ENCODE measurements at places on chromosomes 2 and 18.

- no peak for DNase-seq
These were observed 256.4 kb downstream of the TFCP2L1 start for GRCh38 chr2:121028577-121028976.

DNA sequence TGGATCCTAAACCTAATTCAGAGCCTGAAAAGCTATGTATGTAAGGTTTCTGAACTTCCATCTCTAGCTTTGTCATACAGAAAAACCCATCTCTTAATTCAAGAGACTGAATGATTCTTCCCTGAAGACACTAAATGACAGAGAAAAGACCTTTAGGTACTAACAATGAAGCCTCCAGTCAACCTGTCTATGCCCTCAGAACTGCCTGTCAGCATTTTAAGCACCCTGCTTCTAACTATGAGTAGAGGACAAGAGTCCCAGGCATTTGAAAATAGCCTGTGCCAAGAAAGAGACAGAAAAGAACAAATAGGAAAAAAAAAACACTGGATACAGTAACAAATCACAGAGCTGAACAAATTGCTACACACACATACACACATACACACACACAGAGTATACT is 48.6 kb downstream of the AP1S3 start:
- DNase-seq, result no peak

GRCh38 chr2:175999283-175999819 is 2.7 kb downstream of the LNPK start:
- no peak for DNase-seq

DNA sequence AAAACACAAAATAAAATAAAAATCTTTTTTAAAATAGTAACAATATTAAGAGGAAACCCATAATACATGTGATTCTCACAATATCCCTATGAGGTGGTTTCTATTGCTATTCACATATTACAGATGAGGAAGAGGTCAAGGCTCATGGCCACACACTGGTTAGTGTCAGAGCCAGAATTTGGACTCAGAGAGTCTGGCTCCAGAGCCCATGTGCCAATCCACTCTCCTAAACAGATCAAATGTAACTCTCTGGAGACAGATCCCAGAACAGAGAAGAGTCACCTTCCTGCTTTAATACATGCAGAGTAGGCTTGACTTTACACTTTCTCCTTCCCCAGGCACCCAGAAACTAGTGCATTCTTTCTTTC is 10.1 kb upstream of the SLC11A1 start:
- DNase-seq, result no peak

DNA sequence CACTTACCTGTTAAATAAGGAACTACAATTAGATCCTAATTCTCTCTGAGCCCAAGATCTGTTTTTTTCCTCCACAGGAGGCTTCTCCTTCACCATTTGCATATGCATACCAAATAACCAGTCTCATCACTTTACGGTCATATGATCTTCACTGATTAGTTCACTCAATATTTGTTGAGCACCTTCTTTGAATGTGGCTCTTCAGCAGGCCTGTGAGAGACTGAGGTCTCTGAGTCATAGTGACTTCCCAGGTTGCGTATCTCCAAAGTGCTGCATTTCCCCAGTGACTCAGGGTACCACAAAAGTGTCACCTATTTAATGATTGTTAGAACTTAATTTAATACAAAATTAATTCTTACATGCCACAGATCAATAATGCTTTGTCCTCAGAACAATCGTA is 108.8 kb upstream of the TRIB2 start:
- DNase-seq, result peak; percentile 40

DNA sequence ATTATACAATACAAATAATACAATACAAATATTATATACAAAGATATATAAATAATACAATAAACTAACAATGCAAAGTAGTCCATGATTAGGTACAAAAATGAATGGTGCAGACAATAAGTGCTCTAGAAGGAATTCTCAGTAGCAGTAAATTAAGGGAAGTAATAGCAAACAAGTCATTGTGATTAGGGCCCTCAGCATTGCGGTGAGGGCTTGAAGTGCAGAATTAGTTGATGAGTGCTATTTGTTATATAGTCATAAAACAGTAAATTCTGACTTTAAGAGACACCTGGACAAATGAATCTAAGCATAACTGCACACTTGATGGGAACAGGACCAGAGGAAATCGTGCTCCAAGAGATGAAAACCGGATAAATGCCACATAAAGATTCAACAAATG is 74.9 kb downstream of the ANKRD44 start:
- DNase-seq, result no peak

- no peak for DNase-seq
These were observed 7.4 kb upstream of the VRK2 start for GRCh38 chr2:58039170-58039611.

- DNase-seq, result no peak
These were observed 41.2 kb upstream of the RAB27B start for GRCh38 chr18:54787121-54787520.

- no peak for DNase-seq
These were observed 29.4 kb downstream of the PLEKHM3 start for GRCh38 chr2:207995887-207996286.

DNA sequence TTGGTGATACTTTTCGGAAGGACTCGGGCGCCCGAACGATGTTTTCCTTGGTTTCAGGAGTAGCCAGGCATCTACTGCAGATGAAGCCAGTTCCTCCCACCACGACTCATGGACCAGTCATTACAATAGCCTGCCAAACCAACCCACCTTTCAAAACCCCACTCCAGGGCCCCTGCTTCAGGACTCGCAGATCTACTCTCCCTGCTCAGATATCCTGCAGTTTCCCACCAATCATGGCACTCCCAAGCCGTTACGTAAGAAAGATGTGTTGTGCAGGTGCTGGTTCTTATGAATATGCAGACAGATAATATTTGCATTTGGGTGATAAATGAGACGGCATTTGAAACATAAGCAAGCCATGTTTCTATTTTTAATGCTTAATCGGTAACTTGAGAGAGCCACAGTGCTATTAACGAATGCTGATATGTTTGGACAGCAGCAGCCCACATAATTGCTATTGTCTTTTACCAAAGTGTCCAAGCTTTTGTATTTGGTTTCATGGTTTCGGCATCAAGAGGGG is 3.5 kb upstream of the CYS1 start:
- no peak for DNase-seq

- no peak for DNase-seq
These were observed 3.8 kb downstream of the DLX2 start for GRCh38 chr2:172098650-172099471.

- DNase-seq, result no peak
These were observed 146.6 kb upstream of the DLX2 start for GRCh38 chr2:172249334-172249733.

DNA sequence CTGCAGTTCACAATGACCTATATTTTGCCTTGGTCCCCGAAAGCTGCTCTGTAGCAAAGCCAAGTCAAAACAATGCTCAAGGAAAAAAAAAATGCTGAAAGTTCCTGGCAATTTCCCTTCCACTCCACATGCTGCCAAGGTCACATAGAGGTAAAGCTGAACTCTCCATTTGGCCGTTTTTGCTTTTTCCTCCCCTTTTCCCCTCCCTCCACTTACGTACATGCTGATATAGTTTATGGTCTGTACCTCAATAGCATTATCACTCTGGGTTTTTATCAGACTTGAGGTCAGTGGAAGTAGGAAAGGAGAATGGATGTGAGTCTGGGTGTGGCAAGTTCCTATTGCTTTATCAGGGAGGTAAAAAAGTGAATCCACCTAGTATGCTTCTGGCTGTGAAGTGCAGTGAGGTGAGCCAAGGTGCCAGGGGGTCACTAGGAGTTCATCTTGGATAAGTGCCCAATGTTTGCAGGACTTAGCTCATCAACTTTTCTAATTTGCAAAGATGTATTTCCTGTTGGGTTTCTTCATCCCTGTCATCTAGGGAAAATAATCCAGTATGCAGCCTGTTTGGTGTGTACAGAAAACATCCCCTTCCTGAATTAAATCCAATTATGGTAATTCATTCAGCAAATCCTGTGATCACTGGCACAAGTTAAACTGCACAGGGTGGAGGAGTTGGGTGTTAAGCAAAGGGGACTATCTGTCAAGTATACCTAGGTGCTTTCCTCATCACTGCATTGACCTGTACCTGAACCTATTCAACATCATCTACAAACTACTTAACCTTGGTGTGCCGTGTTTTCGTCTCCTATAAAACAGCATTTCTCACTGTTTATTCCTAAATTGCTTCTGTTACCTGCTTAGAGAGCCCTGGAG is 124.3 kb upstream of the CYP26B1 start:
- DNase-seq, result no peak

DNA sequence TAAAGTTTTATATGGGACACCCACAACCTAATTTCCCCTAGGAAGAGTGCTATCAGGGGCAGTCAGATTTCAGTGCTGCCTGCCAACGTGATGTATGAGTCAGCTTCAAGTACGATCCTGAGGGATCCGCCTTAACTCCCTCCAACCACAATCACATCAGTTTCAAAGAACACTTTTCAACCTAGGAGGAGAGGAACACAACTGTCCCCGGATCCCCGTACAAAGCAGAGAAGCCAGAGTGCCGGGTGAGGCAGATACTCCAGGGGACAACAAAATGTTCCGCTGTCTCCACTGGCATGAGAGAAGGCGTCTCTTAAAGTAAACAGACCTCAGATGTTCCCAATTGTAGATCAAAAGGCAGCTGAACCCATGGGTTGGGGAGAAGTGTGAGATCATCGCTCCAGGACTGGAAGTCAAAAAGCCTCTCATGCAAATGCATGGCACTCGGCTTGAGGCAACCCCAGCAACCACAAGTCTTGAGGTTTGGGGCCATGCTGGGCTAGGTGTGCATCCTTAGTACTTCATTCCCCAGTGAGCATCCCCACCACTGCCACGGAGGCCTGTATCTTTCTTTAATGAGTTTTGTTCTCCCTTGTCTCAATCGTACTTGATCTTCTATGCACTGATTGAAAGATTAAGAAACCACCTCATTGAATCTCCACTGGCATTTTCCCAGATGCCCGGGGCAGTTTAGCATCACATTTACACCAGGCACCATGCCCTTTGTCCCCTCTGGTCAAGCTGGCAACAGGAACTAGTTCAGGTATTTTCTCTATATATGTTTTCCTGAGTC is 91.0 kb upstream of the CCBE1 start:
- no peak for DNase-seq

DNA sequence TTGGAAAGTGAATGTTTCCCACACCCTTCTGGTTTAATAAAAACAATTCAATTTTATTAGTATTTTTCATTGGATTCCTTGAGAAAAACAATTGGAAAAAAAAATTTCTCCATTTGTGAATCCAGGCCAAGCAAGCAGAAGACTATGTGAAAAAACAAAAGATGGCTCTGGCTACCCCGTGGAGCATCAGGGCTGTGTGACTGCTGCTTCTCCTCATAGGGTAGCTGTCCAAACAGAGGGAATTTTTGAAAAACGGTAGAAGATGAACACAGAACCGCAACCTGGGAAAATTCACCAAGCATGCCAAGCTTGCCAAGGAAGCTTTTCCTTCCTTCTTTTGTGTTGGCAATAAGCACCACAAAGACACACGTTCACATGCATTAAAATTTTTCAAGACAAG is 71.3 kb upstream of the ACVR2A start:
- no peak for DNase-seq

- no peak for DNase-seq
These were observed 86.2 kb downstream of the BCL2 start for GRCh38 chr18:63233334-63233733.

GRCh38 chr2:120013597-120014223 is 833 bp downstream of the EPB41L5 start:
- no peak for DNase-seq

DNA sequence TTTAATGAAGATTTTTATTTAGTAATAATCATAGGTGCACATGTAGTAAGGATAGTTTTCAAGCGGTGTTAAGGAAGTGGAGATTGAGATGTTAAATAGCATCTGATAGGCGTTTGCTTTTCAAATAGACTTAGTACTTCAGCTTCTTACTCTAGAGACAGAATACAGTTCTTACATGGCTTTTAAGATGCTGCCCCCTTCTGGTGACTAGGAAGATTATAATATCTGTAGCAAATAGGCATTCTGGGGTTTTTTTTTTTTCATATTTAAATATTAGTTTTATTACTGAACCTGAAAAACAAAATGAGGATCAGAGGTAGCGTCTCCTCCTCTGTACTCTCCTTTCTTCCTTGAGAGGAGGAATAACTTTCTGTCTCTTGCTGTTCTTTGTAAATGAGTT is 100.2 kb downstream of the AGAP1 start:
- peak; percentile 27 for DNase-seq

DNA sequence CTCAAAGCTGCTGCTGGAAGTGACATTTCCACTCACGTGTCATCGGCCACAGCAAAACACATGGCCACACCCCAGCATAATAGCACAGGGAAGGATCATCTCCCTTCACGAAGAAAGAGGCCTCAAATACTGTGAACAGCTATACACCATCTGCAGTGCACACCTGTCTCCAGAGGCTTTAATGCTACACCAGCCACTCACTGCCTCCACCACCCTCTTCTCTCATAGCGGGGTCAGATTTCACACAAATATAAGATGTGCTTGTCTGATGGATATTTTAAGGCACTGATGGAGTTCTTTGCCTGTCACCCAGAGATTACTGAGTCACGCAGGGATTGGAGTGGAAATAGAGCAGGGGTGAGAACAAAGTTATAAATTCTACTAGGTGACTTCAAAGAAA is 374.0 kb downstream of the ZNF516 start:
- DNase-seq, result no peak

GRCh38 chr2:239767021-239767905 is 257.9 kb downstream of the NDUFA10 start:
- DNase-seq, result no peak

DNA sequence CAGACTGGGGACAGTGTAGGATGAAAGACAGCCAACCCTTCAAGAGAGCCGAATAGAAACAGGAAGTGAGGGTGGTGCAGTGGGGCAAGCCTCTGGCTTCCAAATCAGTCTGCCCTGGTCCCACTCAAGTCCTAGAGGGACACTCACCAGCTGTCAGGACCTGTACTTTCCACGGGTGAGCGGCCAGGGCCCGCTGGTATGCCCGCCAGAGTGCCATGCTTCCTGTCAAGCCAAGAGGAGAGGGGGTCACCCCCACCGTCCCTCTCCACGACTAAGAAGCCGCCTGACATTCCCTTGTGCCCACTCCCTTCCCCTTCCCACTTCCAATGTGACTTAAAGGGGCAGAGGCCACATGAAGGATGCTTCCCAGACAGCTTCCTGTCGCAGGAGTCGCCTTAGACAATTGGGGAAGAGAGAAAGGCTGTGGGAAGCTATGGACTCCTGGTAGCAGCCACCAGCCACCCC is 564 bp downstream of the MPV17 start:
- peak; percentile 22 for DNase-seq

DNA sequence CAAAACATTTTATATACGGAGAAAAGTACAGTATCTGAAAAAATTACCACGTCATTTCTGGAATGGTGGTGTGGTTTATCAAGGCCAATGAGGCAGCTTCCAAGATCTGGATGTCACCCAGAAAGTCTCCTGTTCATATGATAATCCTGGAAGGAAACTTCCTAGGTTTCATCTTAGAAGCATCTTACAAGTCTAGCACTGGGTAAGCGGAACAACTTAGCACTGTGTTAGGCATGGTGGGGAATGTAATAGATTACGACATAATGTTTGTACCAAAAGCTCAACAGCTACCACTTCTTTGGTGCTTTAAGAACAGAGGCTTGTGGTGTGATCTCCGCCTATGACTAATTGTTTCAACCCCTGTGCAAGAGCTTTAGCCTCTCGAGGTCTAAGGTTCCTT is 63.1 kb upstream of the LYPD1 start:
- no peak for DNase-seq

GRCh38 chr2:85987266-85988174 is 98.7 kb upstream of the ST3GAL5 start:
- DNase-seq, result no peak

All from activated CD4-positive, alpha-beta T cell treated with anti-CD3 and anti-CD28 coated beads, Interleukin-2, Interleukin-4, amounts not matched to agents 100 ng/mL and 50 ng/mL, durations not matched to agents 16 hours and 8 hours (primary cell).